ENCODE measurements at places on chromosomes 6 and 20.
A peak's percentile ranks its signal among the peaks of the same experiment; 100 is the strongest.

DNA sequence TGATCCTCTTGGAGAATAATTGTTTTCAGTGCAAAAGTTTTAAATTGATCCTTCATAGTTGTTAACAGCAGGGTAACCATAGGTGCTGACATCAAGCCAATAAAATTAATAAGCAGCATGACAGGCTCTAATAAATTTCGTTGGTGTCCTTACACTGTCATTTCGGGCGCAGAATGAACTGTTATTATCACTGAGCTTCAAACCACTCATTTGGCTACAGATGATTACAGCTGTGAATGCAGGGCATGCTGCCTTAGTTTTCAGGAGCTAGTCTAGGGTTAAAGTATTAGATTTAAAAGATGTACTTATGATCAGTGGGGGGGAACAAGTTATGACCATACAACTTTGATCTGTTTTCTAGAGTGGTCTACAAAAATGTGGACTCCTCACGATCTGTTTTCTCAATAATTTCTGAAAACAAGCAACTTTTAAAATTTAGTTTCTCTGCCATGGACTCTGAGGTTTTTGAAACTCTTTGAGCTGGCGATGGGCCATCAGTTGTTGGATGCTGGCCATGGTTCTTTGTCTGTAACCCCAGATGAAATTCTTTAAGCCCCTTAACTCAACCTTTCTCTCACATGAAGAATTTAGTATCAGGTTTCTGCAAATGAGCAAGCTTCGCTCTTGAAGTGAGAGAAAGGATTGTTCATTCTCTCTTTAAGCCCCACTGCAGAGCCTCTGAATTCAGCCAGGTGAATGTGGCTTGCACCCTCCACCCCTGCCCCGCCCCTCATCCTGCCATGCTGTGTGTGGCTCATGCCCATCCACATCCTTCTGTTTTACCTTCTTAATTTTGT lies 99.1 kb upstream of the MTHFD1L start:
- H3K4me3 ChIP-seq: no peak overlapping the region
- H3K4me1 ChIP-seq: peaks cover 57% of the 10 kb centered on the region
- no peak for DNase-seq

DNA sequence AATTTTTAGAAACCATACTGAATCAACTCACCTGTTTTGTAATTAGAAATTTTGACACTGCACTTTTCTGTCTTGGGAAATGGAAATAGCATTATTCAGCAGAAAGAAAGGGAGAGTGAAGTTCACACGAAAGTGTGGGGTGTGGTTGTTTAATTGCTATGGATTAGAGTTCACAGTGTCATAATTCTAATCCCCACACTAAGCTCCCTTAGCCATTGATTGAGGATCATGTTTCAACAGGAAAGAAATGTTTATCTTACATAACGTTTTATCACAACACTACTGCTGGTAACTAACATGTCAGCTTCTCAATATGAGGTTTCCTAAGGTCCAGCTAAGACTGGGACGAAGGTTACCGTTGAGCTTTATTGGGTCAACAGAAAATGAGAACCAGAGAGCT lies 31.4 kb upstream of the GSTA5 start:
- H3K27ac ChIP-seq: no peak overlapping the region
- no peak for DNase-seq
- H3K36me3 ChIP-seq: no peaks in the 10 kb centered on the region
- no peak overlapping the region for H3K4me3 ChIP-seq
- no peaks in the 10 kb centered on the region for H3K4me1 ChIP-seq
- peaks cover 6% of the 10 kb centered on the region for H3K27me3 ChIP-seq

DNA sequence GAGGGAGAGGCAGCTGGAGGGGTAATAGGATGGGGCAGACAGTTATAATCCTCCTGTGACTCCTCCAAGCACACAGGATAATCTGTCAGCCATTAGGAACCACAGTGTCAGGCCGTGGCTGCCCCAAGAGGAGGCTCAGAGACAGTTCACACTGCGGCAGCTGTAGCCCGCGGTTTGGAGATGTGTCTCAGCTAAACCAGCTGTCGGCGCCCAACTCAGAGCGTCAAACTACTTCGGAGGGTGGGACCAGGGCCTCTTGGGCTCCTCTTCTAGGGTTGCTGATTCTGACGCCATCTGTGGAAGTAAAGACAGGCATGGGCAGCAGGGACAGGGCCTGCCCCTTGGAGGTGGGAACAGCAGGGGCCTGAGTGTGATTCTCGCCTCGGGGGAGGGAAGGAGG lies 309.8 kb downstream of the CDC5L start:
- DNase-seq: no peak
- H3K27me3 ChIP-seq: peaks cover 3% of the 10 kb centered on the region
- no peak overlapping the region for H3K27ac ChIP-seq
- H3K4me3 ChIP-seq: no peak overlapping the region

DNA sequence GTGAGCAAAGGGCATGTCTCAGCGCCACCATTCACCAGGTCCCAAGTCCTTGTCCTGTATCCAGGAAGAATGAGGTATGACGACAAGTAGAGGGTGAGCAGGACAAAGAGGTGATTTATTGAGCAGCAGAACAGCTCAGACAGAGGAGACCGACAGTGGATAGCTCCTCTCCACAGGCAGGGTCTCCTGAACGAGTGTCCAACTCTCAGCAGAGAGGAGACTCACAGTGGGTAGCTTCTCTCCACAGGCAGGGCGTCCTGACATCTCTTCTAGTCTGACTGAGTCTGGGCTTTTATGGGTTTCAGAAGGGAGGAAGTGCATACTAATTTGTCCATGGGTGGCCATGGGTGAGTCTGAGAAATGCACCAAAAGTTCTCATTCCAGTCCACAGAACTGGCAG lies 204.7 kb downstream of the ANKRD60 start:
- H3K27ac ChIP-seq: no peak overlapping the region
- no peaks in the 10 kb centered on the region for H3K36me3 ChIP-seq
- H3K27me3 ChIP-seq: peaks cover 13% of the 10 kb centered on the region

DNA sequence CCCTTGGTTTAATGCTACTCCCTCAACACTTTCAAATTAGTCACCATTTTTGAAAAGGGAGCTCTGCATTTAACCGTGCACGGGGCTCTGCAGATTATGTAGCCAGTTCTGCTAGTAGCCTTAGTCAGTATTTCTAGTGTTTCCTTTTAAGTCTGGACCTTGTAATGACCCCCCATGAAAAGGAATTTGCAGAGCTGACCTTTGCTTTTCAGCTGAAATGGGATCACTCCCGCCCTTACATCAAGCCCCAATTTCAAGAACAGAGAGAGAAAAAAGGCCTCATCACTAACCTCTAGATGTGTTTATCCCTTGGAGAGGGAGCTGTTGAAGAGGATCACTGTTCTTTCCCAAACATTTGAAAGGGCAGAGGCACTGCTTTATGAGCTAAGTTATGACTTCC lies 490.7 kb upstream of the BTBD3 start:
- no peak overlapping the region for H3K4me3 ChIP-seq
- no peak for DNase-seq
- no peak overlapping the region for H3K27ac ChIP-seq

- peaks cover 19% of the 10 kb centered on the region for H3K27me3 ChIP-seq
- no peak overlapping the region for H3K27ac ChIP-seq
- no peak overlapping the region for H3K4me3 ChIP-seq
- DNase-seq: no peak
Measured at GRCh38 chr6:20021795-20022194, 184.6 kb downstream of the ID4 start.

GRCh38 chr20:62780204-62780603 lies 16.1 kb upstream of the MRGBP start:
- peaks cover 22% of the 10 kb centered on the region for H3K4me1 ChIP-seq
- no peaks in the 10 kb centered on the region for H3K27me3 ChIP-seq
- no peak overlapping the region for H3K4me3 ChIP-seq
- H3K27ac ChIP-seq: no peak overlapping the region
- no peak for DNase-seq

GRCh38 chr20:57600320-57601210 lies 19.7 kb downstream of the ZBP1 start:
- peaks cover 17% of the 10 kb centered on the region for H3K4me1 ChIP-seq
- no peak for DNase-seq
- no peak overlapping the region for H3K4me3 ChIP-seq
- H3K36me3 ChIP-seq: peaks cover 12% of the 10 kb centered on the region
- H3K27ac ChIP-seq: no peak overlapping the region

DNA sequence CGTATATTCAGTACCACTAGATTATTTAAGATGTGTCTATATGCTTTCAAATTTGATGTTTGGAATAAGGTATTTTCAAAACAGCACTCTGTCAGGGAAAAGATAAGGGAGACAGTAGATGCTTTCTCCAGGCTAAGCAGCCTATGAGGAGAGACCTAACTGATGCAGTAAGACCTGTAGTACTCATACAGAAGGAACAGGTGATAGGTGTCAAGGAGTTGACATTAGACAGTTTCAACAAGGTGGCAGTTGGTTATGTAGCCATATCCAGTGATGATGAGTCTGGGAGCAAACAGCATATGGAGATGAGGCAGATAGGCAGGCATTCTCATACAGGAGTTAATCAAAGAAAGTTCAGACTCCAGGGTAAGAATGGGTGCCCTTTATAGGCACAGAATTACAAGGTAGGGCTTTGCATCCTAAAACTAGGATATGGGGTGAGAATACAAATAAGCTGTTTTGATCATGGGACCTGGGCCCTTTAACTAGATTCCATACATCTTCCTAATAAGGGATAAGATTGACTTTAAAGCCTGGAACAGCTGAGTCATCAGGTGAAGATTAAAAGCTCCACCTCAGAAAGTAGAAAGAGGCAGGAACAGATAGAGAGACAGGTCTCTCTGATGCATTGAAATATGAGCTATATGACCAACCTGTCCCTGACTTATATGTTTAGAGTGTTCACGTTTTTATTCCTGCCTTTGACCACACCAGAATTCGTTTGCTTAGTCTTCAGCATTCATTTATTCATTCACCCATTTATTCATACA lies 7.9 kb downstream of the RSPH4A start:
- H3K36me3 ChIP-seq: no peaks in the 10 kb centered on the region
- H3K27ac ChIP-seq: no peak overlapping the region
- peaks cover under 1% of the 10 kb centered on the region for H3K4me1 ChIP-seq
- no peak overlapping the region for H3K4me3 ChIP-seq
- DNase-seq: no peak

GRCh38 chr20:50285376-50286173 lies 94.9 kb downstream of the CEBPB start:
- H3K36me3 ChIP-seq: no peaks in the 10 kb centered on the region
- DNase-seq: peak; percentile 41
- H3K4me3 ChIP-seq: peak overlapping the region; percentile 44
- H3K27me3 ChIP-seq: peaks cover 23% of the 10 kb centered on the region
- H3K27ac ChIP-seq: peak overlapping the region; percentile 33

DNA sequence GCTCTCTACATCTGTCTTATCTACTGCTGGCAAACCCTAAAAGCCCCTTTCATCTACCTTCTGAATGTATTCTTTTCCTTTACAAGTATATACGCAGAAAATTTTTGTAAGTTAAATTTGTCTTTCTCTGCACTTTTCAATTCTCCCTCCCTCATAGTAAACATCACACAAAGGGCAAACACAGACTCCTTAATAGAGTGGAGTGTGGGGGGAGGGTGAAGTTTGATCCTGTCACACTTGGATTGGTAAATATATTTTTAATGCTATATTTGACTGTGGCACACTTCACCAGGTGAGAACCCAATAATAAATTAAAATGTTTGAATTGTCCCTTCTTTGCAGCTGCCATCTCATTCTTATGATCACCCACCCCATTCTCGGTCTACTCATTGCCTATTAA lies 33.2 kb upstream of the PAQR8 start:
- no peaks in the 10 kb centered on the region for H3K27me3 ChIP-seq
- no peaks in the 10 kb centered on the region for H3K36me3 ChIP-seq
- no peak overlapping the region for H3K4me3 ChIP-seq
- no peak for DNase-seq
- peaks cover 14% of the 10 kb centered on the region for H3K4me1 ChIP-seq

- no peak for DNase-seq
- no peak overlapping the region for H3K27ac ChIP-seq
- H3K27me3 ChIP-seq: peaks cover 26% of the 10 kb centered on the region
- no peak overlapping the region for H3K4me3 ChIP-seq
Measured at GRCh38 chr20:45578231-45578630, 853 bp downstream of the WFDC8 start.

DNA sequence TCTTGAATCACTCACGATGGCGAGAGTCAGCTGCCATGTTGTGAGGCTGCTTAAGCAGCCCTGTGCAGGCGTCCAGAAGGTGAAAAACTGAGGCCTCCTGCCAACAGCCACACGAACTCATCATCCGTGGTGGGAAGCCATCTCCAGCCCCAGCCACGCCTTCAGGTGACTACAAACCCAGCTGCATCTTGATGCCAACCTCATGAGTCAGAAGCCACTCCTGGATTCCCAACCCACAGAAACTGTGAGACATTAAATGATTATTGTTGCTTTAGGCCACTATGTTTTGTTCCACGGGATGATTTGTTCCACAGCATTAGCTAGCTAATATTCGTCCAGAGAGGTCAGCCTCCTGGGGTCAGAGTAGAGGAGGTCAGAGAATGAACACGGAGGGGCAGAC lies 80.5 kb downstream of the SNX5 start:
- peaks cover 2% of the 10 kb centered on the region for H3K27me3 ChIP-seq
- H3K27ac ChIP-seq: no peak overlapping the region
- H3K4me1 ChIP-seq: peaks cover 9% of the 10 kb centered on the region
- no peaks in the 10 kb centered on the region for H3K36me3 ChIP-seq
- DNase-seq: no peak
- H3K4me3 ChIP-seq: no peak overlapping the region

DNA sequence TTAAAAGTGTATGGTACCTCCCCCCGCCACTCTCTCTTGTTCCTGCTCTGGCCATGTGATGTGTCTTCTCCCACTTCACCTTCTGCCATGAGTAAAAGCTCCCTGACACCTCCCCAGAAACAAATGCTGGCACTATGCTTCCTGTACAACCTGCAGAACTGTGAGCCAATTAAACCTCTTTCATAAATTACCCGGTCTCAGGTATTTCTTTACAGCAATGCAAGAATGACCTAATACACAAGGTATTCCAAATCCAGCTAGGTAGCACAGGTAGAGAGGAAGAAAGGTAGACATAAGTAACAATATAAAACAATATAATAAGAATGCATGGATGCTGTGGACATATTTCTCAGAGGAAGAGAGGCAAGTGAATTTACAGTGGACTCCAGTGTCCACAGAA lies 394.1 kb upstream of the ARID1B start:
- no peak overlapping the region for H3K27ac ChIP-seq
- no peaks in the 10 kb centered on the region for H3K27me3 ChIP-seq
- H3K4me1 ChIP-seq: peaks cover 12% of the 10 kb centered on the region
- no peak for DNase-seq
- no peak overlapping the region for H3K4me3 ChIP-seq
- H3K36me3 ChIP-seq: no peaks in the 10 kb centered on the region

DNA sequence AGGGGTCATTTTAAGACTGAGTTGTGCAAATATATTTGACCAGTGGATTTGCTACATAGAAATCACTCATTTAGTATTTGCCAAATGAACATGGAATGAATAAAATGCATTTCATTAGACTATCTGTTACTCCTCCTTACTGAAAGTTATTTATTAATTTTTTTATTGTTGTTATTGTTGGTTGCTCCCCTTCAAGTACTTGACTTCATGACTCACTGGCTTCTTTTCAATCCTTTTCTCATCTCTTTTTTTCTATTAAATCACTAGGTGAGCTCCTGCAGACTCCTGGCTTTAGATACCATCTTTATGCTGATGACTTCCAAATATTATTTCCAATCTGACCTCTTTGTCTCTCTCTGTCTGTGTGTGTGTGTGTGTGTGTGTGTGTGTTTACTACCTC lies 192.2 kb upstream of the FAM83B start:
- H3K27ac ChIP-seq: no peak overlapping the region
- no peak overlapping the region for H3K4me3 ChIP-seq
- no peaks in the 10 kb centered on the region for H3K27me3 ChIP-seq
- no peaks in the 10 kb centered on the region for H3K36me3 ChIP-seq
- no peak for DNase-seq

GRCh38 chr6:32627249-32627648 lies 10.0 kb upstream of the HLA-DQA1 start:
- peak overlapping the region; percentile 100 for H3K27ac ChIP-seq
- peak overlapping the region; percentile 86 for H3K4me3 ChIP-seq
- DNase-seq: no peak
- peaks cover 89% of the 10 kb centered on the region for H3K4me1 ChIP-seq

Measured in activated B cell treated with CpG ODN at 0.5 μM for 24 hours (primary cell).